Activated CD4-positive, CD25-positive, alpha-beta regulatory T cell (primary cell): ENCODE measurements at places on chromosomes 4 and X.

DNA sequence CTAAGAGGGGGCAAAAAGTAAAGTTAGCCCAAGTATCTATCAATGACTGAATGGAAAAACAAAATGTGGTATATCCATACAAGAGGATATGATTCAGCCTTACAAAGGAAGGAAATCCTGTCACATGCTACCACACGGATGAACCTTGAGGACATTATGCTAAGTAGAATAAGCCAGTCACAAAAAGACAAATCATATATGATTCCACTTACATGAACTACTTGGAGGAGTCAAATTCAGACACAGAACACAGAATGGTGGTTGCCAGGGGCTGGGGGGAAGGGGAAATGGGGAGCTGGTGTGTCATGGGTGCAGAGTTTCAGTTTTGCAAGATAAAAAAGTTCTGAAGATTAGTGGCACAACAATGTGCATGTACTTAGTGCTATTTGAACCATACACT lies 101.8 kb downstream of the SH3KBP1 start:
- DNase-seq: no peak

GRCh38 chr4:80027611-80028010 lies 45.4 kb downstream of the ANTXR2 start:
- DNase-seq: no peak

DNA sequence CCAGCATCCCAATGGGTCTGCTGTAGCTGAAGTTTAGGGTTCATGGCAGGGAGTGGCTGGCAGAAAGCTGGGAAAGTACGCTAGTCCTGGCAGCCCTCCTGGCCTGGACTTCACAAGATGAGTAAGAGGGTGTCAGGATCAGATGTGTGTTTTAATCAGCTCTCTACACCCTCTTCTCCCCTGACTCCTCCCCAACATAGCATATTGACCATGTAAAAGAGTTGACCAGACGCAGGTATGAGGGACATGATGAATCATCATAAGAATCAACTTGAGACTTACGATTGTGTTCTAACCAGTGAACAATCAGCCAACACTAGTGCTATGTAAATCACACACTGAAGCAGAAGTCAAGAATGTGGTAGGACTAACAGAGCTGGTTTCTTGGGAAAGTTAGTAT lies 5.3 kb downstream of the SOWAHB start:
- no peak for DNase-seq

DNA sequence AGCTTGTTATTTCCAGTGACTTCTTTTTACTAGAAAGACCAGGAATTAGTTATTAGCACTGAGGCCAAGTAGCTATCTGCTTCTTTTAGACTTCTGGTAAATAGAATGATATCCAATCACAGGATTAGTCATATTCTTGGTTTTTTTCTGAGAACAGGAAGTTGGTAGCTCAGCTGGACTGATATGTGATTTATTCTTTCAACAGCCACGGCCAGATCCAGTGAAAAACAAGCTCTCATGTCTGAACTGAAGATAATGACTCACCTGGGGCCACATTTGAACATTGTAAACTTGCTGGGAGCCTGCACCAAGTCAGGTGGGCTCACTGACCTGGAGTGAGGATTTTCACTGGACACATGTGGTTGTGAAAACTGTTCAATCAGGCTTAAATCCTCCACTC lies 48.6 kb downstream of the PDGFRA start:
- DNase-seq: no peak

GRCh38 chr4:57093845-57094831 lies 16.0 kb downstream of the IGFBP7 start:
- DNase-seq: no peak

- no peak for DNase-seq
Measured at GRCh38 chr4:165656829-165657490, 216.1 kb upstream of the TLL1 start.

DNA sequence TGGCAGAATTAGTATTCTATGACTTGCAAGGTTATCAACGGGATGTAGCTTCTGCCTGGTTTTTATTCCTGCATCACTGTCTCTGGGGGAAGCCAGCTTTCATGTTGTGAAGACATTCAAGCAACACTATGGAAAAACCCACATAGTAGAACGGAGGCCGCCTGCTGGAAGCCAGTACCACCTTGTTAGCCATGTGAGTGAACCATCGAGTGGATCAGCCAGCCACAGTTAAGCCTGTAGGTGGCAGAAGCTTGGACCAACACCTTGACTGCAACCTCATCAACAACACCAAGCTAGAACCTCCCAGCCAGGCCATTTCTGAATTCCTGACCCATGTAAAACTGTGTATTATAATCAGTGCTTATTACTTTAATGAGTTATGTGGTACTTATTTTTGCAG lies 538.2 kb downstream of the KCNIP4 start:
- DNase-seq: no peak

- no peak for DNase-seq
Measured at GRCh38 chr4:71583971-71584370, 199.9 kb downstream of the GC start.

GRCh38 chrX:154750301-154751202 lies at the start of gene GAB3:
Gene GAB3, minus strand, starts transcription at chrX:154751077. Its CDS starts 52 bp downstream, at chrX:154751025.
- DNase-seq: peak; percentile 4

GRCh38 chr4:186946136-186946535 lies 222.5 kb upstream of the FAT1 start:
- DNase-seq: no peak

GRCh38 chrX:50691820-50692219 lies 122.2 kb downstream of the SHROOM4 start:
- no peak for DNase-seq

DNA sequence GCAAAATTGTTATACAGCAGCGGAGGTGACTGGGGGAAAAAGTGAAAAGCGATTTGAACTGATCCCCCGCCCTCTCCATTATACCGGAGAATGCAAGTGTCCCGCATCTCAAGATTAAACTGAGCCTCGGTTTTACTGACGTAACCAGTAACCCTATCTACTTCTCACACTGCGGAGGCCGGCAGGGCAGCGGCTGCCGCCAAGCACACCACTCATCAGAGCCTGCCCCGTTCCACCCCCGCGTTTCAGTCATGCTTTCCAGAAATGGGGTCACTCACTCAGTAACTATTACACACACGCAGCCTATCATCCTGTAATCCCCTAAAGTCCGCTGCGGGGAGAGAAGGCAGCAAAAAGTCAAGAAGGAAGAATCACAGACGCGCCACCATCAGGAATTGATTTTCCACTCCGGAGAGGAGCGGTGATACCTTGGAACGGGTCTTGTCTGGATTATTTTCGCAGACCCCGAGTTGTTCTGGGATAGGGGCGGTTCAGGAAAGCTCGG lies 1.4 kb downstream of the RPS6KA3 start:
- peak; percentile 13 for DNase-seq

DNA sequence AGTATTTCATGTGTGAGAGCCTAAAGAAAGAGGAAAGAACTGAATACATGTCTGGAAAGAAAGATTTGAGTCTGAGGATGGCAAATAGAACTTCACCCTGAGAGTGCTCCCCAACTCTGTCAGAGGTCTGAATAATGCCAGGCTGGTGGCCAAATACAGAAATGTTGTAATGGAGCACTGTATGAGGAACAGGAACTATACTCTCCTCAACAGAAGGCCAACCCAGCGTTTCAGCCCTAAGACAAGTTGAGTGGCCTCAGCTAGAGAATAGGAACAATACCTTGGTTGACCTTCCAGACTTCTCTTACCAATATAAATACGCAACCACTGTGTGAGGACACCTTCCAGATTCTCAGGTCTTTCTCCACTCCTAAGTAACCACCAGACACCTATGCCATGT lies 94.5 kb upstream of the STIM2 start:
- no peak for DNase-seq

- no peak for DNase-seq
Measured at GRCh38 chr4:19694812-19695211, 556.9 kb upstream of the SLIT2 start.

GRCh38 chr4:85402371-85402770 lies 72.6 kb upstream of the ARHGAP24 start:
- DNase-seq: no peak

GRCh38 chr4:6044276-6044675 lies 26.0 kb upstream of the C4orf50 start:
- no peak for DNase-seq

DNA sequence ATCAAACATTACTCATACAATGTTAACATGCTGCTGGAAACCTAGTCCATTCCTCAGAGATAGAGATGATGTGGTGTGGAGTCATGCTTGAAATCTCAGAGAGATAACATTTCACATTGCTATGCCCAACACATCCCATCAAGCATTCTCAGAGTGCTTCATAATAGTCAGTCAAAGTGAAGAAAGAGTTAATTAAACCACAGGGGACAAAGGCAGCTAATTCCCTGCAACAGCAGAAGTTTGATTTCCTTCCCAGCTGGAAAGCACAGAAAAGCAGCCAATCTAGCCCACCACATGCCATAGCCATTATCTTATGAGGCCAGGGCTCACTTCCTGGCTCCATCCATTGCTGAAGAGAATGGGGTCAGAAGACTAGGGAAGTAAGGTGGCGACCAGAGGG lies 8.9 kb downstream of the KDR start:
- DNase-seq: no peak

- DNase-seq: no peak
Measured at GRCh38 chr4:89486042-89486441, 178.4 kb upstream of the GPRIN3 start.

DNA sequence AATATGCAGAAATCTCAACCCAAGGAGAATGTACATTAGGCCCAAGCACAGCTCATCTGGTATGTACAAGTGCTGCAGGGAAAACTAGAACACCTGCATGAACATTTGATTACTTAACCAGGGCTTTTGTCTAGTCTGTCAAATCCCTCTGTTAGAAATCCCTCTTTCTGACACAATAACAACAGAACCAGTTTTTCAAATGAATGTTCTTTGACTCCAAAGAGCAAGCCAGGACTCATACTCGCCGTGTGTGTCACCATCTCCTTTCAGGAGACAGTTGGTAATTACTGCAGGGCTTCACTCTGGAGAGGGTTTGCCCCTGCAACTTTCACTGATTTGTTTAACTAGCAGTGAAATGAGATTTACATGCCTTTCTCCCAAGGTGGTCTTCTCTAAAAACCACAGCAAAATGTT lies 143.0 kb upstream of the FAM241A start:
- DNase-seq: no peak

- DNase-seq: no peak
Measured at GRCh38 chr4:176377780-176378179, 58.0 kb downstream of the SPCS3 start.

- no peak for DNase-seq
Measured at GRCh38 chr4:94342694-94343093, at the start of gene HPGDS. Gene HPGDS, minus strand, starts transcription at chr4:94342836. Its CDS starts 8,207 bp downstream, at chr4:94334629.

DNA sequence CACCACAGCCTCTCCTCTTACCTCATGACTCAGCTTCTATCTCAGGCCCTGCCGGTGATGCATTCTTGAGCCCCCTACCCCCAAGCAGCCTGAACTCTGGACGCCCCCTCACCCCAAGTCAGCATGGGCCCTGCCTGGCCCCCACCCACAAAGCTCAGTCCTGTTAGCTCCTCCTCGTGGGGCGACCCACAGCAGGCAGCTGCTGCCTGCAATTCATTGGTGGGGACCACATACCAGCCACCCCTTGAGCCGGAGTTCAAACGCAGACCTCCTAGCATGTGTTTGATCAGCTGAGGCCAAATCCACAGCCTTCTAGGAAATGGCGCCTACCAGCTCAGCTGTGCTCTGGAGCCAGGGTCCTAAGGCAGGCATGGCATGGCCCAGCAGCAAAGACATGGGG lies 111.8 kb downstream of the EFNB1 start:
- no peak for DNase-seq

DNA sequence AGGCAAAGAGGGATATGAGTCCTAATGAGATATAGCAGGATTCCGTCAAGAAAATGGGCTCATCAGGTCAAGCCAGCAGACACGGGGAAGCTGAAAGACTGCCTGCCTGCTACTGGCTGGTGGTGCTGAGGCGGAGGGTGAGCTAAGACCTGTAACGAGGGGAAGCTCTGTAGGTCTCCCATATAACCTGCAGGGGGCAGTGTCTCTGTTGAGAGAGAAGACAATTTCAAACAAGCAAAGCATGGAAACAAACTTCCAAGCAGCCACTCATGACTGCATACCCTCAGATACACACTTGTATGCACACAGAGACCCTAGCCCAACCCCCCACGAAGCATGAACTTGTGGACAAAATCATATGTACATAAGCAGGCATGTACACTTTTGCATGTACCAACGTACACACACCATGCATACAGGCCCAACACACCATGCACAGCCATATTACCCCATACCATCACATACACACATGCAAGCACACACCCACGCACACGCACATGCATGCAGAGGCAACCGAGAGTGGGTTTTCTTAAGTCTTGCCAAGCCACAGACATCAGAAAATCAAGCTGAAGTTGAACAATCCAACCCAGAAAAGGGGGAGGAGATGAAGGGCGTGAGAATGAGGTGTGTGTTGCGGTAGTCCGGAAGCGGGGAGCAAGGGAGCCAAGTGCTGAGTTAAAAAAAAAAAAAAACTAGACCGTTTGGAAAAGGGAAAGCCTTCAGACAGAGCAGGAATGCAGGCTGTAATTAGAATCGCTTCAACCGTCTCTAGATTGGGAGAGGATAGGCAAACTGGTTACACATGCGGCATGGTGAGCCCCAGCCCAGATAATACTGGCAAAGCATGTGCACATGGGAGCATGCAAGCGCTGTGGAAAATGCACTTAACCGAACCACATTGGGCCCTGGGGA lies 71.0 kb downstream of the PJA1 start:
- DNase-seq: no peak

DNA sequence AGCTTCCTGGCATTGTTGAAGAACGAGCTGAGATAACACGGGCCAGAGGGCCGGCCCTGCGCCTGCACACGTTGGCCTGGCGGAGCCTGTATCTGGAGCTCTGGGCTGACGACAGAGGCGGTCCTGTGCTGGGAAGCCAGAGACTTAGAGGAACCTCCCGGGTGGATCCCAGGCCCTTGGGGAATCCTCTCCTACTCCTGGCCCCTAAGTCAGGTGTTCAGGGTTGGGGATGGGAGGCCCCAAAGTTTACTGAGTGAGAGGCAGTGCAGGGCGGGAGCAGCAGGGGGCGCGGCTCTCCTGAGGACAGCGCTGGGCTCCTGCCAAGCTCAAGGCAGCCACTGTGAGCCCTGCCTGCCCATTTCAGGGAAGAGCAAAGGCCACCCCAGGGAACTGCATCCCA lies 2.5 kb upstream of the HTRA3 start:
- DNase-seq: no peak

GRCh38 chrX:11778230-11778629 lies 20.2 kb downstream of the MSL3 start:
- no peak for DNase-seq

DNA sequence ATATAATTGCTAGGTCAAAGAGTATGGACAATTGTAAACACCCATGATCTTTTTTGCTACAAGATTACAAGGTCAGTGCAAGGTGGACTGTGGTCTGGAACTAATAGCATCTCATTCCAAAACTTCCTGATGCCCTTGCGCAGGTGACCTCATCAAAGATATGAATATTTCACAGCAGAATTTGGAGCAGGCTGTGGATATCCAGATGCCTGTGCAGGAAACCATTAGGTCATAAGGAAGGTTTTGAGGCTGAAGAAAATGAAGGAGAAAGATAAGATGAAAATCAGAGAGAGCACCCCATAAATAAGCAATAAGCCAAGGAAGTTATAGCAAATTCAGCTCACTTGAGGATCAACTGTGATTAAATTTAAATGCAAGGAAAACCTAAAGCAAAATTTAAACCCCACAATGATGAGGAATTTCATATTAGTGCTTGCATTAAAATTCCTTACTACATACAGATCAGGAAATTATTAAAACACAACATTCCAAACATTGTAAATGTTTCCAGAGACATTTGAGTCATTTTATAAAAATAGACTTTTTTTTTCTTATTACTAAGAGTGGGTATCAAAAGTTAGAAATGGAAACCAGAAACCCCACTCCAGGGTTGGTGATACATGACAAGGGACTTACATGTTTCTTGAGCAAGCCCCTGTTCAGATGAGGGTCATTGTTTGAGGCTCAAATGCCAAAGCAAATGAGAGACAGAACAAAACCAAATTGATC lies 100.7 kb upstream of the FAM9C start:
- DNase-seq: no peak
